ENCODE measurements at places on chromosomes 3 and 15.
A peak's percentile ranks its signal among the peaks of the same experiment; 100 is the strongest.

DNA sequence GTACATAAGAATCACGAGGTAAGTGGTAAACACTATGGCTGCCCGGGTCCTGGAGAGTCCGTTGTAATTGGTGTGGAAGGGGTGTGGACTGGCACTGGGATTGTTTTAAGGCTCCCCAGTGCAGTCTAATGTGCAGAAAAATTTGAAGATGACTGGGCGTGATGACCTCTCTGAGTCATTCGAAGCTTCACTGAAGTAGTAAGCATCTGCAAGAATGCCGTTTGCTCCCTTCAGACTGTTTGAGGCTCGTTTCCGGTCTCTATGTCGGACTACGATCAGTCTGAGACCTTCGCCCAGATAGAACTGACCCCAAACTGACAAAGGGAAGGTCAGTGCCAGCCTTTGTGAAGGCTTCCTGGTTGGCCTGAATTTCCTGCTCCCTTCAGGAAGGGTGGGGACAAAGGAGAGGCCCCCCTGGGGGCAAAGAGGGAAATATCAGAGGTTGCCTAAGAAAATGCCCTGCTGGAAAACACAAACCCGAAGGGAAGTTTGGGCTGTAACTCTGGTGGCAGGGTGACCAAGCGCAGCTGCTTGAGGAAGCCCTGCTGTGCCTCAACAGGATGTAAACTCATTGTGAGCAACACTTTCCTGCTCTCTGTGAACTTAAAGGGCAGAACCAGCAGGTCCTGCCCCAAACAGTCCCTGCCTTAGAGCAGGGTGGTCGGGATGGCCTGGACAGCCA lies 34.6 kb downstream of the BTD start:
- DNase-seq: no peak

DNA sequence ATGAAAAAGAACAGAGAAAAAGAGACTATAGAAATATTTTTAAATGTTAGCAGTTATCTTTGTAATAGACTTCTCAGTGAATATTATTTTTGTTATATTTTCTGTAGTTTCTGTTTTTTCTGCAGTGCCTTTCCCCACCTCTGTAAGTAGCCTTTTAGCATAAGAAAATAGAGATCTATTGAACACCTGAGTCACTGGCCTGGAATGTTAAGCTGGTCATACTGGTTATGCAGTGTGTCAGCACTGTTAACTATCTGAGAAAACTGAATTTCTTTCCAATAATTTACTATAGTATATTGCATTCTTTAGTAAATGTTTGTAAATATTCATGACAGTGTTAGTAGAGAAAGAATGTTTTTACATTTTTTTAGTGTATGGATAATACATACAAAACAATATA lies 79.8 kb downstream of the NECTIN3 start:
- no peak for DNase-seq

- DNase-seq: peak; percentile 62
These were observed 119.6 kb downstream of the ASB7 start for GRCh38 chr15:100721758-100722550.

DNA sequence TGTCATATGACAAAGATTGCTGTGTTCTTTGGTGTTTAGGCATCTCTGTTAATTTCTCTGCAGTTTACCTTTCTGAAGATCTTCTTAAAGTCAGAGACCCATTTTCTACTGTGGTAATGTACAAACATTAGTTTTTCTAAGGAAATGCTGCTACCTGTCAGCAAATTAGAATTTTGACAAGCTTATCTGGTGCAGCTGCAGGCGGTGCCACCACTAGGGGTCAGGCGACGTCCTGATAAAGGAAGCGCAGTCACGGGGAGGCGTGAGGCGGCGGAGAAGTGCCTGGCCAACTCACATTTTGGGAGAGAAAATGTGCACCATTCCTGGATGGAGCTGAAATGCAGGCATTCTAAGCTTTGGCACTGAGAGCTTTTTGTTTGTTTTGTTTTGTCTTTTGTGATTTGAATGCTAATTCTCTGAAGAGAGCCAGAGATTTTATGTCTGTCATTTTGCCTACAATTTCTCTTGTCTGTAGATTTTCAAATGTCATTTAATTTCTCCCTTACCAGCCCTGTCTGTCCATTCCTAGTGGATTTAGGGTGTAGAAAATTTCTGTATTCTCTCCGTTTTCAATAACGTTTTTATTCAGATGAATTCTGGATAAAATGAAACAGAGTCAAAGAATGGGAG lies 24.9 kb upstream of the SIAH2 start:
- DNase-seq: peak; percentile 80

- DNase-seq: no peak
These were observed 294.3 kb downstream of the CNTN4 start for GRCh38 chr3:2392981-2393380.

DNA sequence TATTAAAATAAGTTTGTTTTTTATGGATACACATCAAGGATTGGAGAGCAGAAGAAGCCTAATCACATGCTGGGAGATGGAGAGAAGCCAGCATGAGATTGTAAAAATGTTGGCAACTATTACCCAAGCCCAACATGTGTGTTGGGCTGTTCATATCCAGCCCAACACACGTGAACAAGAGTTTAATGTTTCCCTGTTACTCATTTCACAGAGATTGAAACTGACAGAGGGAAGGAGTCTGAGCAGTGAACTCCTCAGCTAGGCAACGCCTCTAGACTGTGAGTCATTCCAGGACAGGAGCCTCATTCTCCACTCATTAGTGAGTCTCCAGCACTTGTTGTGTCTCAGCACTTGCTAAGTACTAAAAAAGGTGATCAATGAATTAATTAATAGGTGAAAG lies 43.2 kb upstream of the CMSS1 start:
- DNase-seq: no peak

DNA sequence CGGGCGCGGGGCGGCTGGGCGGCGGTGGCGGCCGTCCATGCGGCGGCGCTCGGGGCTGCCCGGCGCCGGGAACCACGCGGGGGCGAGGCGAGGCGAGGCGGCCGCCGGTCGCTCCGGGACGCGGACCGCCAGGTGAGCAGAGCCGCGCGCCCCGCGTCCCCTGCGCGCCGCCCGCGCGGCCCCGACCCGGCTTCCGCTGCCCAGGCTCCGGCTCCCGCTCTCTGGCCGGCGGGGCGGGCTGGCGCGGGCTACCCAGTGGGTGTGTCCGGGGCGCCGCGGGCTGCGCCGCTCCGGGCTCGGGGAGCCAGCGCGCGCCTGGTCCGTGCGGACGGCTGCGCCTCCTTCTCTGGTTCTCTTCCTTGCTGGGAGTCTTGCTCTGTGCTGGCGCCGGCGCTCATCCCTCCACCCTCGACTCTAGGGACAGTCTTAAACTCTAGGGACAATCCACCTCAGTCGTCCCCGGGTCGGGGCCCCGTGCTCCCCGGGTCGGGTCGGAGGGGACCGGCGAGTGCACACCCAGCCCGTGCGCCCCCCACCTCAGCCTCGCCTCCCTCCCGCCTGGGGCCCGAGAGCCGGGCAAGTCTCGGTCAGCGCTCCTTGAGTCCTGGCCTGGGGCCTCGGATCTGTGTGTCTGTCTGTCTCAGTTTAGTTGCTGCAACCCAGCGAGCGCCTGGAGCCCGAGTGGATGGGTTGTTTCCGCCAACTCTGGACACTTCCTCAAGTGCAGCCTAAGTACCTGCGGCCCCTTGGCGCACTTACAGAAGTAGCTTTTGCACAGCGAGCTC lies 488 bp downstream of the THSD4 start:
- peak; percentile 35 for DNase-seq

DNA sequence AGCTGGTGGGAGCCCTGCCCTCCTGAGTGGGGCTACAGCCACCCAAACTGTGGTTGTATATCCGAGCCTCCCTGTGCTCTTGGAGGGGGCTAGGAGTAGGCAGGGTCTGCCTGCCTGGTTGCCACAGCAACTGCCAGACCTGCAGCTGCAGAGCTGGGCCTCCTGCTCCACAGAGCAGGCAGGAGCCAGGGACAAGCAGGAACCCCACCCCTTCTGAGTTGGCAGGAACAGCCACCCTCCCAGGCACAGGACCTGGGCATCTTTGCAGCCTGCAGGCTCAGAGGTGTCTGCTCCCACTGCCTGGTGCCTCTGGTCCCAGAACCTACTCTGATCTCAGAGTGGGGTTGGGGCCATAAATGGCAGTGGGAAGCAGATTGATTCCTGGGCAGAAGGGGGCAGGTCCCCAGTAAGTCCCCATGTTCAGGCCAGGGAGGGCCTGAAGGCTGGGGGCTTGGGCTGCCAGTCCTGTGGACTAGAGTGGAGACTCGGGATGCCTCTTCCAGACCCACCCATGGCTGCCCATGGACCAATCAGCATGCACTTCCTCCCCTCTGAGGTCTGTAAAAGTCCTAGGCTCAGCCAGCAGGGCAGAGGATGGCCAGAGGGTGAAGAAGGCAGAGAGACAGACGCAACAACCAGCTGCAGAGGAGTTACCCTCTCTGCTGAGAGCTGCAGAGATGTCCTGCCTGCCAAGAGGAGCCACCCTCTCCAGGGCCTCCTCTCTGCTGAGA lies 10.3 kb upstream of the LRRC31 start:
- no peak for DNase-seq

GRCh38 chr3:197795200-197795599 lies 4.1 kb downstream of the LRCH3 start:
- no peak for DNase-seq

DNA sequence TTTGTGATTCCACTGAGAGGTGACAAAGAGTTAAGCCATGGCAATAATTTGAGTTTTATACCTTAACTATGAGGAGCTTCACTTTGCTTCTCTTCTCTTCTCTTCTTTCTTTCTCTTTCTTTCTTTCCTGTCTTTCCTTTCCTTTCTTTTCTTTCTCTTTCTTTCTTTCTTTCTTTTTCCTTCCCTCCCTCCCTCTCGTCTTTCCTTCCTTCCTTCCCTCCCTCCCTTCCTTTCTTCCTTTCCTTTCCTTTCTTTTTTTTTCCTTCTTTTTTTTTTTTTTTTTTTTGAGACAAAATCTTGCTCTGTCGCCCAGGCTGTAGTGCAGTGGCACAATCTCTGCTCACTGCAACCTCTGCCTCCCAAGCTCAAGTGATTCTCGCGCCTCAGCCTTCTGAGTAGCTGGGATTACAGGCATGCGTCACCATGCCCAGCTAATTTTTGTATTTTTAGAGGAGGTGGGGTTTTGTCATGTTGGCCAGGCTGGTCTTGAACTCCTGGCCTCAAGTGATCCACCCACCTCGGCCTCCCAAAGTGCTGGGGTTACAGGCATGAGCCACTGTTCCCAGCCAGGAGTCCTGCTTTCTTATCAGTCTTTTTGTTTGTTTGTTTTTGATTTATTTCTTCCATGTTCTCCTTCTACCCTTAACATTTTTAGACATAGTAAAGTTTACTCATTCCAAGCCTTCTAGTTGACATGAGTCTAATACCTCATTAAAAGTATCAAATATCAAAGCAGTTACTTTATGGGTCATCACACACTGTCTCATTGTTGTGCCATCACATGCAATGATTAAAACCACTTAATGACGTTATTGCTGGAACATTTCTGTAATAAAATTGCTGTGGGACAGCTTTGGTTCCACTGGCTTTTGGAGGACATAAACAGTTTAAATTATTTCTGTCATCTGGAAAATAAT lies 29.9 kb downstream of the SLC49A4 start:
- DNase-seq: no peak

GRCh38 chr3:78830470-78830869 lies 937.3 kb downstream of the ROBO1 start:
- DNase-seq: no peak

DNA sequence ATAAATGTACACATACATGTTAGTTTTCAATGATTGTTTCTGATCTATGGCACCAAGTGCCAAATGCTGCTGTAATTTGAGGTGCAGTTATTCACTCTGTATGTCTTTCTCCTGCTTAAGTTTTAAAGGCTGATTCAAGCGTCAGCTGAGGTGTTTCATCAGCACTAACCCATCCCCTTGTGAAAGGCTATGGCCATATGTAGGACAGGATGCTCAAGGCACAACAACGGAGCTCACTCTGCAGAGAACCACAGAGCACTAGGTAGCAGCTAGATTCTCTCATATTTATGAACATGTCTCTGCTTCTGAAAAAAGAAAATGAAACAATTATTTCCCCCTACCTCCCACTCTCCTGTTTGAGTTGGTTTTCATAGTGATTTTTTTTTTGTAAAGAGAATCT lies 340.0 kb upstream of the TMCO5A start:
- DNase-seq: no peak

DNA sequence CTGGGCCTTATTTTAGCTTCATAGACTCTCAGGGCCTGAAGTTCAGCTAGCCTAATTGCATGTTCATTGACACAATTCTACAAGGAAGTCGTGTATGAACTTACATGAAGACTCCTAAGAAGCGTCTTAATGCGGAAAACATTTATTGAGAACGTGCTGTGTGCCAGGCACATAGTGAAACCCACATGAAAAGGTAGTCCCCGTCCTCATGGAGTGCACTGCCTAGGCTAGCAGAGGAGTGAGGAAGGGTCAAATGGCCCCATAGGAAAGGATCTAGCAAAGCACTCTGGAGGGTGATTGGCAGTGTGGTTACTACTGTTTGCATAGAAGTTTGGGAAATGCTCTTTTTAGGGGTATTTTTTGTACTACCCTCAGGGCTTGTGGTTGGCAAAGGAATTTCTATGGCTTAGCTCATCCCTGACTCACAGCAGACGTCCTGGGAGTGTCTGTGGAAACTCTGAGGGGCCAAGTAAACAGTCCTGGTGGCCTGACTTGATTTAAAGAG lies 854 bp upstream of the NPTN start:
- DNase-seq: no peak

GRCh38 chr15:85582131-85583079 lies 202.0 kb downstream of the AKAP13 start:
- DNase-seq: no peak

- no peak for DNase-seq
These were observed 4.1 kb downstream of the DET1 start for GRCh38 chr15:88542342-88542733.

DNA sequence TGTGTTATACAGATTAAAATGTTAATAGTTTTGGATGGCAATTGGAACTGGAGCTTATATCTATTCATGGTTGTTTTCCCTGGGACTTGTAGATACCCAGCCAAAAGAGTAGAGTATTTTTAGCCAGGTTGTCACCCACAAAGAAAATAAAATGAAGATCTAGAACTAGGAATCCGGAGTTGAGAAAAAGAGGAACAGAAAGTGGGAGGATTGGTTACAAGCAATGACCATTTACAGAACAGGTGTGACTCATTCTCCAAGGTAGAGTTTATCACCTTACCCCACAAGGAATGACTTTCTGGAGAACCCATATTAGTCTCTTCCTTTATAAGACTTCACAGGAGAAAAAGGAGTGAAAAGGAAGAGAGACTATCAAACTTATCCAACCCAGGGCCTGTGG lies 99.8 kb downstream of the TMEM108 start:
- no peak for DNase-seq

DNA sequence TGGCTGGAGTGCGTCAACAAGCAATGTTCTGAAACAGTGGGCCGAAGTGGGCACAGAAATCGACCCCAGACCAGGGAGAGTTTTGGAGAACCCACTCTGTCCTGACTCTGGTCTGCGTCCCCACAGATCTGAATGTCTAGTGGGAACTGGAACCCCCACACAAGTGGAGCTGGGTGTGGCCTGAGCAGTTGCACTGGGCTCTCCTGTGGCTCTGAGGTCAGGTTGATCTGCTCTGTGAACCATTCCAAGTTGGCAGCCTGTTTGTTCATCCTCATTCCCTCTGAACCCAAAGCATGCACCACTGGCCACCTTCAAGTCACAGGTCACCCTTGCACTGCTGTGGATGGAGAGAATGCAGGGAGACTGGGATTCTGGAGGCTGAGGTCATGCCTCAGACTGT lies 60.5 kb downstream of the STARD5 start:
- DNase-seq: no peak

- DNase-seq: no peak
These were observed 525 bp downstream of the SETD2 start for GRCh38 chr3:47163169-47164006.

GRCh38 chr3:177061369-177061768 lies 135.9 kb downstream of the TBL1XR1 start:
- DNase-seq: no peak

Data from NCI-H774 (cell line).